T-helper 17 cell (primary cell): ENCODE measurements at places on chromosomes 3 and 15. TPM values are rescaled to one million over a fixed set of nuclear protein-coding genes. Genes with fewer than 3 reads are reported as not detected.

DNA sequence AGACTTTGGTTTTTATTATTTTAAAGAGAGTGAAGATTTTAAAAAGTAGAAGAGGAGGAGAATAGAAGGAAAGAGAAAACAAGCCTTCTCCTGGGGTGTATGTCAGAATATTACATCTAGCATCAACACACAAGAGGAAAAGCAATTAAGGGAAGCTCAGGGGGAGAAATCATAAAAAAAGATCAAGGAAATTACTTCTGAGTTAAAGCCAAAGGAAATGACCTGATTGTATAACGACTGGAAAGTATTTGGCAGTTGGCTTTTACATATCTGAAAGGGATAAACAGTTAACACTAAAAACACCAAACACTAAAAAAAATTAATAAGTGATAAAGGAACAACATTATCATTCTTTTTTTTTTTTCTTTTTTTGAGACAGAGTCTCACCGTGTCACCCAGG is 58.4 kb downstream of the CPNE4 start:
- no peak for DNase-seq

DNA sequence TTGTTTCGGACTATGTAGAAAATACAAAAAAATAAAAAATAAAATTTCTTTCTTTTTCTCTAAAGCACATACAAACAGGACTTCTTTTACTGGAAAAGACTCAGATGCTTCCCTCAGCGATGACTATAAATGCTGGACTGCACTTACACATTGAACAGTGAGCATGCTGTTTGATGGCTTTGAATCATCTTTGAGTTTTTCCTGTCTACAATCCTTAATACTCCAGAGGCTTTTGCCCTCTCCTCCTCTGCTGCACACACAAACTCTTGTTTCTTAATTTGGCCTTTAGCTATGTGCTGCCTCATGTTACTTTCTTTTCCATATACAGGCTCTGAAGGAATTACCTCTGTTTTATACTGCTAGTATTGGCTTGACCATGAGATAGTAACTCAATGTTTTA is 575.1 kb downstream of the EPHA3 start:
- no peak for DNase-seq

GRCh38 chr3:10848261-10848660 is 32.2 kb downstream of the SLC6A11 start:
- no peak for DNase-seq

DNA sequence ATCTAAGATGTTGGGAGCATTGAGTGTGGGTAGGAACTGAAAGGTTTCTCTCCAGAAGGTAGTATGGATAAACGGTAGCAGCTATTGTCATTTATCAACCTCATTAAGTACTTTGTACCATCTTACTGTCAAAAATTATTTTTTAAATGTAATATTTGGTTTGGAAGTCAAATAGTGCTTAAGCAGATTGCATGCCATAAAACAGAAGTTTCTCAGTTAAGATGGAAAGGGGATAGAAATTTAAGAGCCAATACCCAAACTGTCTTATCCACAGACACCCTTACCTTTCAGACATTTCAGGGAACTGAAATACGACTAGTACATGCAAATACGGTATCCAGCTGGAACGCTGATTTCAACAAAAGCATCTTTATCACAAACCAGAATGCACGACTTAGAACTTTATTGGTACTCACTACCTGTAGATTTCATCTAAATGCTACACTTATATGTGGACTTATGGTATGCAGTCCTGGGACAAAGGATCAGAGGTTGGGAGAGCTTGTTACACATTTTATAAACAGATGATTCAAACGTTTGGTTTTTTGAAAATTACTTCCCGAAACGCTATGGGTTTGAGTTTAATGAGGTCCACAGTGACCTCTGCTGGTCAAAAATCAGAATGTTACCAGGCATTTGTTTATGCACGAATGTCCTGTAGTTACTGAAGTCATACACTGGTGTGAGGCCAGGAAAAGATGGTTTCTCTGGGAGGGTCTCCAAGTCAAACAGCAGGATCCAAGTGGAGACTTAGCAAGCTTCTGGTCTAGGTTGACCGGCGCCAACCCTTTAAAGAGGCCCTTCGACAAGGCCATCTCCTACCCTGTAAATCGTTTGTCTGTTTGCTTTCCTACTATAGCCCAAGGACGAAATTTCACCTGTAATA is 45.7 kb upstream of the DUT start:
- DNase-seq, result no peak

GRCh38 chr3:100630664-100631063 is 21.3 kb downstream of the ADGRG7 start:
- DNase-seq, result no peak

TMEM108 gene
- total RNA-seq, result not detected
